ENCODE measurements at places on chromosomes 1 and 21. TPM values are rescaled to one million over a fixed set of nuclear protein-coding genes. Genes with fewer than 3 reads are reported as not detected.

USH2A gene
- not detected for total RNA-seq

ACTL8 gene
- not detected for total RNA-seq

PIP5K1A gene
- total RNA-seq, result 58.3 TPM

CHIA gene
- not detected for total RNA-seq

ST6GALNAC3 gene
- total RNA-seq, result 0.85 TPM

ZNF697 gene
- 12.7 TPM for total RNA-seq

KIF26B gene
- total RNA-seq, result 9.3 TPM

DCDC2B gene
- not detected for total RNA-seq

PPM1J gene
- total RNA-seq, result 2.3 TPM

TMEM82 gene
- not detected for total RNA-seq

ADAMTS1 gene
- total RNA-seq, result 274 TPM

AMY1A gene
- total RNA-seq, result not detected

ST7L gene
- total RNA-seq, result 21.7 TPM

DNASE2B gene
- not detected for total RNA-seq

C4BPB gene
- total RNA-seq, result not detected

SPRR1B gene
- not detected for total RNA-seq

SNX7 gene
- total RNA-seq, result 46.8 TPM

SLC1A7 gene
- 0.58 TPM for total RNA-seq

NBPF12 gene
- 3.5 TPM for total RNA-seq

PATJ gene
- total RNA-seq, result 7.9 TPM

OR2M2 gene
- total RNA-seq, result not detected

RNU1-1 gene
- total RNA-seq, result under 0.01 TPM

GBP7 gene
- total RNA-seq, result not detected

ZNF669 gene
- total RNA-seq, result 6.2 TPM

PIGM gene
- total RNA-seq, result 3.4 TPM

S100B gene
- total RNA-seq, result 0.28 TPM

PRSS38 gene
- total RNA-seq, result not detected

ESRRG gene
- total RNA-seq, result not detected

SMIM1 gene
- total RNA-seq, result not detected

FAM72D gene
- total RNA-seq, result under 0.01 TPM

KPRP gene
- not detected for total RNA-seq

TIAM1 gene
- 10.4 TPM for total RNA-seq

MIXL1 gene
- total RNA-seq, result not detected

ZSWIM5 gene
- total RNA-seq, result 2.5 TPM

UBE2Q1 gene
- 24.0 TPM for total RNA-seq

NMNAT2 gene
- 10.4 TPM for total RNA-seq

ODR4 gene
- total RNA-seq, result 19.0 TPM

TMCO1 gene
- total RNA-seq, result 101 TPM

PODN gene
- total RNA-seq, result 5.6 TPM

LCE1A gene
- total RNA-seq, result not detected

RNF186 gene
- total RNA-seq, result not detected

TMEM54 gene
- total RNA-seq, result 25.9 TPM

AADACL4 gene
- total RNA-seq, result not detected

SPRR3 gene
- not detected for total RNA-seq

RIIAD1 gene
- total RNA-seq, result not detected

HSD3B2 gene
- total RNA-seq, result not detected

CELA2A gene
- total RNA-seq, result 0.28 TPM

OR2L13 gene
- under 0.01 TPM for total RNA-seq

MPL gene
- total RNA-seq, result not detected

EFCAB7 gene
- total RNA-seq, result 15.8 TPM

ZBTB8B gene
- total RNA-seq, result under 0.01 TPM

PINK1 gene
- 96.1 TPM for total RNA-seq

SPATA1 gene
- total RNA-seq, result 0.96 TPM

BMP8A gene
- total RNA-seq, result 0.19 TPM

MASP2 gene
- 0.19 TPM for total RNA-seq

ICOSLG gene
- total RNA-seq, result 0.19 TPM

NR0B2 gene
- not detected for total RNA-seq

SLFNL1 gene
- 0.28 TPM for total RNA-seq

FMN2 gene
- 73.6 TPM for total RNA-seq
